Activated T-cell treated with anti-CD3 and anti-CD28 coated beads, Interleukin-2, amount 50 U/mL, for 4 hours (primary cell): ENCODE measurements at places on chromosomes 16 and 17.
A peak's percentile ranks its signal among the peaks of the same experiment; 100 is the strongest.

- peak; percentile 57 for DNase-seq
These were observed 5.5 kb upstream of the SLC25A35 start for GRCh38 chr17:8300627-8301242.

- peak; percentile 56 for DNase-seq
These were observed 1.0 kb upstream of the AIPL1 start for GRCh38 chr17:6435968-6436367.

DNA sequence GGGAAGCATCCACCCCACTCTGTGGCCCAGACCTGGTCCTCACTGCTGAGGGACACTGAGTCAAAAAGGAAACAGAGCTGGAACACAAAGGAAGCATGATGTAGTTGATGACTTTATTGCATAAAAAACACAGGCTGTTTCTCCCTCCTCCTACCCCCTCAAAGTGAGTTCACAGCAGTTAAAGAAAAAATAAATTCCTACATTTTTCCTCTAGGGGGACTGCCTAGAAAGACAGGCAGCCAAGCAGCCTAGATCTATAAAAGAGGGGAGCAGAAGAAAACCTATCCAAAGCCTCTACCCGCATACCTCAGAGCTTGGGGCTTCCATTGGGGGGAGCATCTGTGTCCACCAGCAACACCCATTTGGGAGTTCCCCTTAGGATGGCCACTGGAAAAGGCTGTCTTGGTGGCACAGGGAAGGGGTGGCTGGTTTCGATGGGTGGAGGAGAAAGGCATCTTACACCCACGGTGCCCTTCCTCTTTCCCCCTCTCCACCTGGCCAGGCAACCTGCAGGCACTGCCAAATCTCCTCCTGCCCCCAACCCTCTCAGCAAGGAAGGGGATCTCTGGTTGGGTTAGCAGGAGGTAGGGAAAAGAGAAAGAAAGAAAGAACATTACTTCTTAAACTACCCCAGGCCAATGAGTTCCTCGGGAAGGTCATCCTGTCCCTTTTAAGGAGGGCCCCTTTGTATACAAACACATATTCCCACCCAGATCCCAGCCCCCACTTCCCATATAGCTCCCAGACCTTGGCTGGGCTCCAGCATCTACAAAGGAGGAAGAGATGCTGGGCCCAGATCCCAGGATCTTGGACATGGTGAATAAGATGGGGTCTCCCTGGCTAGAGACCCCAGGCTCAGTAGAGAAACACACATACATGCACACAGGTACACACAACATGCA is 4.0 kb upstream of the SCRN2 start:
- no peak for DNase-seq

DNA sequence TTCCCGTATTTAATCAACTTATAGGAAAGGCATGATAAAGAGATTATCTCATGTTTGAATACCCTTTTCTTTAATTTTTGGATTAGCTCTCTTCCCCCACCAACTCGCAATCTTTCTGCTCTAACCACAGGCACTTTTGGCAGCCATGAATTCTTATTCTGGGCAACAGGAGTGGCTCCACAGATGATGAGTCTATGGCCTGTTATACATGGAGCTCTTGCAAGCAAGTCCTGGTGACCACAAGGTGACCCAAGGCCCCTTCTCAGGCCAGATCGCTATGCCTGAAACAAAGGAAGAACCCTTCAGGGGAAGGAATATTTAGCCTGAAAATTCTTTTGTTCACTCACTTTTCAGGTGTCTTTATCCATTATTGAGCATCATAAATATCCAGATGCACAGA is 10.8 kb upstream of the ZNF267 start:
- no peak for DNase-seq

- no peak for DNase-seq
These were observed 11.2 kb downstream of the RTN4RL1 start for GRCh38 chr17:2013994-2014317.

- no peak for DNase-seq
These were observed 6.0 kb downstream of the SYNGR2 start for GRCh38 chr17:78174346-78174869.

DNA sequence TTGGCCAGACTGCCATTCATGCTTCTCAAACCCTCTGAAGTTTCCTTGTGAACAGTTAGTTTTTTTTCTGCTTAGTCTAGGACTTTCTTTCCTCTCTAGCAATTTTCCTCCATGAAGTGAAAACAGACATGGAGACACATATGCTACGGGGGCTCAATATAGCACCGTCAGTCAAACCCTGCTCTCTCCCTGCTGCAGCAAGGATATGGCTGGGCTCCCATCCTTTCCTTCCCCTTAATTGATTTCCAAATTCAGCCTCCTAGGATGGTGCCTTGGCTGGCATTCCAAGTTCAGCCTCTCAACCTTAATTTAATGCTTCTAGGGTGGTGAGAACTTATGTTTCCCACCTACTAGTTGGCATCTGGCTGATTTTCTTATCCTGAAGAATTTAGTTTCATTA is 436.7 kb downstream of the NPIPA7 start:
- no peak for DNase-seq

- no peak for DNase-seq
These were observed 31.8 kb upstream of the APPBP2 start for GRCh38 chr17:60557805-60558204.

DNA sequence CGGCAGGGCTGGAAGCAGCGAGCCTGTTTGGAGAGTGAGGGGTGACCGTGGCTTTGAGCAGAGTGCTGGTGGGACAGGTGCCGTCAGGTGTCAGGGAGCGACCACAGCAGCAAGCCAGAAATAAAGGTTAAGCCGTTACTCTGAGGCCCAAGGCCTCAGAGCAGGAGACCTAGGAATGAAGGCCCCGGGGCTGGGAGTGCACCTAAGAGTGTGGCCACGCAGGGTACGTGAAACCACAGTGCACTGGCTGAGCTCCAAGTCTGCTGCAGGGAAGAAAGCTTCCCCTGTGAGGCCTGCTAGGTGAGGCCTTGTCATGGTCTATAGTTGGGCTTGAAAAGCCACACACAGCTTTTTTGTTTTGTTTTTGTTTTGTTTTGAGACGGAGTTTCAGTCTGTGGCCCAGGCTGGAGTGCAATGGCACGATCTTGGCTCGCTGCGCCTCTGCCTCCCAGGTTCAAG is 8.7 kb downstream of the CLUAP1 start:
- DNase-seq, result peak; percentile 59

GRCh38 chr16:35598696-35599332 is 2139.4 kb downstream of the TP53TG3F start:
- no peak for DNase-seq

GRCh38 chr16:4133897-4134372 is 17.7 kb upstream of the ADCY9 start:
- DNase-seq, result no peak

- no peak for DNase-seq
These were observed 207.6 kb downstream of the NPIPB11 start for GRCh38 chr16:29198731-29199521.

- no peak for DNase-seq
These were observed 35.5 kb upstream of the CDC42EP4 start for GRCh38 chr17:73347351-73347750.

GRCh38 chr16:70805787-70806186 is 4.8 kb upstream of the VAC14 start:
- no peak for DNase-seq

- no peak for DNase-seq
These were observed 517.0 kb downstream of the KIF2B start for GRCh38 chr17:54339731-54340130.

DNA sequence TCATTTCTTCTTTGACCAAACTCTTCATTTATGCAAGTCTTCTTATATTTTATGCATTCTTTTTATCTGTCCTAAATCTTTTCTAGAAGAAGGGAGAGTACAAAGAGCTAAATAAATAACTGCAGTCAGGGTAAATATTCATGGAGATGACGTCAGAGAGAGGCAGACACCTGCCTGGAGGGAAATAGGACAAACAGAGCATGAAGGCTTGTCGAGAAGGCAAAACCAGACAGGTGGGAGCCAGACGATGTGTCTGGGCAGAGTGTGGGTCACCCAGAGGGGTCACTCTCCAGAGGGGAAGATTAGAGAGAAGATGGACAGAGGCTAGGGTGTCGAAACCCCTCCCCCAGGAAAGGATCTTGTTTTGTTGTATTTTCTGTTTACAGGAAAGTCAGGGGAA is 78.3 kb upstream of the RPL38 start:
- no peak for DNase-seq

GRCh38 chr17:44733753-44734152 is 25.0 kb upstream of the ADAM11 start:
- no peak for DNase-seq

- no peak for DNase-seq
These were observed 84.0 kb upstream of the TNRC6C start for GRCh38 chr17:77874303-77875050.

DNA sequence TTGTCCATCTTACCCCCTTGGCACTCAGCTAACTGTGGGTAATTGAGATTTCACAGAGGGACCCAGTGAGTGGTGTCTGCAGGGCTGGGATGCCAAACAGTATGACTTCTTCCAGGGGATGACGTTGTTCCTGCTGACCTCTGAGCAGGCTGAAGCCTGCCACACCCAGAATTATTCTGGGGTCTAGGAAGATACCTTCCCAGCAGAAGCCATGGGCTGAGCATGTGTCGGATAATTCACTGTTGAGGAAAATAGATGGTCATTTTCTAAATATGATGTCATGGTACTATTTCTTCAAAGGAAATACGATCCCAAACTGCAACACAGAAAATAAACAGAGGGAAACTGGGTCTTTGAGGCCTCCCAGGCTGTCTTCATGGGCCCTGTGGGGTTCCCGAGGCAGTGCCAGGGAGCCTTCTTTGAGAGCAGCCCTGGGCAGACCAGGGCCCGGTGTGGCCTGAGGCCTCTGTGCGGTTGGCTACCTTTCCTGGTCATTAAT is 17.4 kb downstream of the WNT9B start:
- no peak for DNase-seq
